ENCODE measurements at places on chromosomes 2 and 18.
A peak's percentile ranks its signal among the peaks of the same experiment; 100 is the strongest.

DNA sequence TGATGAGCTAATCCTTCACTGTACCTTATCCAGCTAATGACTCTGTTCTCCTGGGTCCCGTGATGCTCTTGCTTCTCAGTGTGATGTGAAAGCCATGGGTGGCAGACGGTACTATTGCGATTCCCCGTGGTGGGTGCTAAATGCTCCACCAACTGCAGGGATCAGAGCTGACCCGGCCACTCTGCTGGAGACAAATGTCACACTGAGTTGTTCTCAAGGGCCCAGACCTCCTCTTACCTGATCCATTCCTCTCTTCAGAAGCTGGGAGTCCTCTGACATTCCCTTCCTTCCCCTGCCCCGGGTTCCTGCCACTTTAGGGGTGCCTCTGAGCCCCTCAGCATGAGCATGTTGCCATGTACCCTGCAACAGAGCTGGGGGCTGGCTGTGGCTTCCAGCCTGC lies 105.1 kb downstream of the MAPK4 start:
- DNase-seq: no peak

- DNase-seq: no peak
Observed at GRCh38 chr2:127103243-127104165, 3.5 kb downstream of the BIN1 start.

GRCh38 chr2:166900700-166901099 lies 12.4 kb downstream of the XIRP2 start:
- DNase-seq: peak; percentile 43

GRCh38 chr2:14355102-14355501 lies 277.4 kb upstream of the LRATD1 start:
- DNase-seq: no peak

GRCh38 chr2:210663631-210664089 lies 107.3 kb downstream of the CPS1 start:
- DNase-seq: no peak

DNA sequence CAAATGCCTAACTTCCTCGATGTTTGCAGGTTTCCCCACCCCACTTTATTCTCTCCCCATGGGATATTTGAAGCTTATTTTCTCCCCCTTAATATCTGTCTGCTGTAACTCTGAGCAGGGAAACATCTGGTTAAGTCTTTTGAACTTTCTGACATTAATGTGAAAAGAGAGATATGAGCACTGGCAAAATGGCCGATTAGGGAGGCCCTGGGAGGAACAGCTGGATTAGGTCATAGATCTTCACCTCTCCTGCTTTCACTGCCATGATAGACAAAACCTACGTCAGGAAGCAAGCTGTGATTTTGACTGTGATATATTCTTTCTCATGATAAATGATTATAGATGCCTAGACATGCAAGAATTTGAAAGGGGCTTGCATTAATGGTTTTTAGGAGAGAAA lies 43.6 kb downstream of the LYPD6B start:
- no peak for DNase-seq

DNA sequence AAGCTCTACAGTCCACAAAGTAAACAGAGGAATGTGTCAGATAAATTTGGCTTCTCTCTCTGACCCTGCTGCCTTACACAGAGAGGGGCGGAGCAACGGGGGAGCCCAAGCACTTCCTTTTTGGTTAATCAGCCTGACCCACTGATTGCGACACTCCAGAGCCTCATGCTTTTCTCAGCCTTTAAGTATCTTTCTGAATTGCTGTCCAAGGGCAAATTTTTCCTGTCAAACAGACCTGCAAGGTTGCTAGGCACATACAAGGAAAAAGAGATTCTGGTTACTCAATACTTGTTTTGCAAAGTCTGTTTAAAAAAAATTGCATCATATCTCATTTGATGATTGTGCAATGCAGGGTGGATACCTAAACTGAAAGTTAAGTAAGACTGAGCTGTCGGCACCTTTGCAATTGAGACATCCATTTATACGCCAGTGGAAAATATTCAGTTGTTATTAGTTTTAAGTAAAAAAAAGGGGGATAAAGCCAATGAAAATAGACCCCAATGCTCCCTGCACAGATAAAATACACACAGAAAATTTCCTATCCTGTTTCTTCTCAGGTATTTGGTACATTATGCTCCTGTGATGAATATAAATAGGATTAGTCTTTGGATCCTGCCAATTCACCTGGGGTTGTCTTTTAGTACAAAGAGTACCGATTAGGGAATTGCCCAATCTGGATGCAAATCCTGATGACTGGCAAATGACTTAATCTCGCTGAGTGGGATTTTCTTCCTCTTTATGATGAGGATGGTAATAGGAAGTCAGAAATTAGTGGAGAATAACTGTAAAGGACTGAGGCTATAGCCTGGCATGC lies 260.2 kb upstream of the TRIB2 start:
- no peak for DNase-seq

- no peak for DNase-seq
Observed at GRCh38 chr2:167925758-167926157, 321.6 kb downstream of the STK39 start.

GRCh38 chr2:11716689-11717321 lies 29.6 kb upstream of the LPIN1 start:
- DNase-seq: no peak

DNA sequence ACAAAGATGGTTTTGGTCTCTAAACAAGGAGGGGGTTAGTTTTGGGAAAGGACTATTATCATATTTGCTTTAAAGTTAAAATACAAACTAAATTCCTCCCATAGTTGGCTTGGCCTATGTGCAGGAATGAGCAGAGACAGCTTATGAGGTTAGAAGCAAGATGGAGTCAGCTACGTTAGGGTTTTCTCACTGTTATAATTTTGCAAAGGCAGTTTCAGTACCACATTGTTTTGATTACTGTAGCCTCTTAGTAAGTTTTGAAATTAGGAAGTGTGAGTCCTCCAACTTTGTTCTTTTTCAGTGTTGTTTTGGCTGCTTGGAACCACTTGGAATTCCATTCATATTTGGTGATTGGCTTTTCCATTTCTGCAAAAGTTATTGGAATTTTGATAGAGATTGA lies 23.4 kb downstream of the LCLAT1 start:
- no peak for DNase-seq

DNA sequence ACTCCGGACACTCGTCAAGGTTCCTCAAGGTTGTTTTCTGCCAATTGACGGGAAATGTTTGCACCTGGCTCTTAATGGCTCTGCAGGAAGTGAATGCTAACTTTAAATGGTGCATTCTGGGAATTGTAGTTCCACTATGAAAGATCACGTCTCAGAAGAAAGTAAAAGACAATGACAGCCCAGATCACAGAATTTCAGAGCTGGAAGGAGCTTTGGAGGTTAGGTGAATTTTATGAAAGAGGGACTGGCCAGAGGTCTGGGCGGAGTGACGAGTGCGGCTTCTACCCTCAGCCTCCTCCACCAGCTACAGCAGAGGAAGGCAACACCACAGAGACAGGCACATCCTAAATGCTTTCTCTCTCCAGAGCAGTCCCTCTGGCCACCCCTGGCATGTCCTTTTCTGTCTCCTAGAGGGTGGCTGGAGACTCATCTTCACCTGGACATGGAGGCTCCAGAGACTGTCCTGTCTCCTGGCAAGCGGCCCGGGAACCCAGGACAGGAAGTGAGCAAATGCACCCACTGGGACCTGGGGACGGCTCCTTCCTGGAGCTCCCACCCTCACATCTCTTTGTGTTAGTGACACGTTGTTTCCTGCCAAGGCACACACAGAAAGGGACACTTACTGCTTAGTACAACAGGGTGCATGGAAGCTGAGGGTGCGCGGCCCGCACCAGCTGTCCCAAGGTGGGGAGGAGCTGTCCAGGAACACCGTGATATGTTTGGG lies 19.4 kb downstream of the THAP4 start:
- peak; percentile 68 for DNase-seq

GRCh38 chr2:239298116-239298804 lies 102.6 kb downstream of the HDAC4 start:
- DNase-seq: peak; percentile 97

GRCh38 chr2:14358339-14358738 lies 274.2 kb upstream of the LRATD1 start:
- DNase-seq: no peak

DNA sequence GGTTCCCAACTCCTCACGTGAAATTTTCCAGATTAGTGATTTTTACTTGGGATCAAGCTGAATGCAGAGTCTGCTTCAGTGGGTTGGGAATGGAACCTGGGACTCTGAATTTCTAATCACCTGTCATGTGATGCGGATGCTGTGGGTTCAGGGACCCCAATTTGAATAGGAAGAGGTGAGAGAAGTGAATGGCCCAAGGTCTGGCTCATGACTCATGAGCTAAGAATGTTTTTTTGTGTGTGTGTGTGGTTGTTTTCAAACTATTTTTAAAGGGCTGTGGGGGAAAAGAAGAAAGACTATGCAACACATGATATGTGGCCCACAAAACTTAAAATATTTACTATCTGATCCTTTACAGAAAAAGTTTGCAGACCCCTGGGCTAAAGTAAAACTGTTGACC lies 108.5 kb upstream of the CYRIA start:
- DNase-seq: no peak

GRCh38 chr2:239047420-239047819 lies 199.5 kb downstream of the TWIST2 start:
- no peak for DNase-seq

- no peak for DNase-seq
Observed at GRCh38 chr2:235278771-235279355, 215.0 kb upstream of the AGAP1 start.

DNA sequence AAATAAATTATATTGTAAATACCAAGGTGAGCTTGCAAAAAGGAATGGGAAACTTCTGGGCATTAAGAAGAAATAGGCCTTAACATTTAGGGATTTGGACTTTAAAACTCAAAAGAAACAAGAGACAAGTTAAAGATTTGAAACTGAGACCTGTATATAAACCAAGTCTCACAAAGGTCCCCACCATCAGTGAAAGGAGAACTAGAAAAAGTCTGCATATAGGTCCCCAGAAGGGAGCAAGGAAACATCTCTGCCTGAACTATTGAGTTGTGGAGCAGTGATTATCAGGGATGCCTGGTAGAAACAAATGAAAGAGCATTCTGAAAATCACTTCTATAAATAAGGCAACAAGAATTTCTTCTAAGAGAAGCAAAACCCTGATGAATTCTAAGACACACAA lies 30.5 kb upstream of the ITGAV start:
- DNase-seq: no peak

DNA sequence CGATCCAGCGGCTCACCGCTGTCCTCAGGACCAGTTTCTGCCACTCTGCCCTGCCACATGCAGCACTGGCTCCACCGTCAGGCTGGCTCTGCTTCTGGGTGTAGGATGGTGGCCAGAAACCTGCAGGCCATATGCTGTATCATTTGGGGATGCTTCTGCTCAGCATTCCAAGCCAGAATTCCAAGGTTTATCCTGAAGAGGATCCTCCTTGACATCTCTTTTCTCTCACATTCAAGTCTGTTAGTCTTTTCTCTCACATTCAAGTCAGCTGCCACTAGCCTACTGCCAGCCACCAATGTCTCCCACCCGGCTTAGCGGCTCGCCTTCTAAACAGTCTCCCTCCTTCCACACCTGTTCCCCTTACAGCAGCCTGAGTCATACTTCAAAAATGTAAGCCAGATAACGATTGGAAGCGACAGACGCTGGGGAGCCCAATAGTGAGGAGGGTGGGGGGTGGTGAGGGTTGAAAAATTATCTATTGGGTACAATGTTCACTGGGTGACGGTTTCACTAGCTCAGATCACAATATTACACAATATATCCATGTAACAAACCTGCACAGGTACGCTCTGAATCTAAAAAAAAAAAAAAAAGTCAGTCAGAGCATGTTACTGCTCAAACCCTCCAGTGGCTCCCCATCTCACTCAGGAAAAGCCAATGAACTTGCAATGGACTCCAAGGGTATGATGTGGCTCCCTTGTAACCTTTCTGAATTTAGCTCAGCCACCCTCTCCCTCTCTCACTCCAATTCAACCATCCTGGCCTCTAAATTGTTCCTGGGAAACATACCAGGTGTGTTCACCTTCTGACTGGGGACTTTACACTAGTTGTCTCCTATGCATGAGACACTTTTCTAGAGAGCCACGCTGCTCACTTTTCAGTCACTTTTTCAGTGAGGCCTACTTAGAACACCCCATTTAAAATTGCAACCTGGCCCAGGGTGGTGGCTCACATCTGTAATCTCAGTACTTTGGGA lies 38.8 kb upstream of the SP3 start:
- DNase-seq: no peak

GRCh38 chr2:72263776-72264060 lies 116.1 kb upstream of the CYP26B1 start:
- no peak for DNase-seq

GRCh38 chr2:123839326-123839725 lies 185.8 kb upstream of the CNTNAP5 start:
- no peak for DNase-seq

GRCh38 chr2:15939556-15939853 lies 845 bp upstream of the MYCN start:
- DNase-seq: no peak

GRCh38 chr2:186995092-186995491 lies 146.1 kb upstream of the ZSWIM2 start:
- DNase-seq: no peak

DNA sequence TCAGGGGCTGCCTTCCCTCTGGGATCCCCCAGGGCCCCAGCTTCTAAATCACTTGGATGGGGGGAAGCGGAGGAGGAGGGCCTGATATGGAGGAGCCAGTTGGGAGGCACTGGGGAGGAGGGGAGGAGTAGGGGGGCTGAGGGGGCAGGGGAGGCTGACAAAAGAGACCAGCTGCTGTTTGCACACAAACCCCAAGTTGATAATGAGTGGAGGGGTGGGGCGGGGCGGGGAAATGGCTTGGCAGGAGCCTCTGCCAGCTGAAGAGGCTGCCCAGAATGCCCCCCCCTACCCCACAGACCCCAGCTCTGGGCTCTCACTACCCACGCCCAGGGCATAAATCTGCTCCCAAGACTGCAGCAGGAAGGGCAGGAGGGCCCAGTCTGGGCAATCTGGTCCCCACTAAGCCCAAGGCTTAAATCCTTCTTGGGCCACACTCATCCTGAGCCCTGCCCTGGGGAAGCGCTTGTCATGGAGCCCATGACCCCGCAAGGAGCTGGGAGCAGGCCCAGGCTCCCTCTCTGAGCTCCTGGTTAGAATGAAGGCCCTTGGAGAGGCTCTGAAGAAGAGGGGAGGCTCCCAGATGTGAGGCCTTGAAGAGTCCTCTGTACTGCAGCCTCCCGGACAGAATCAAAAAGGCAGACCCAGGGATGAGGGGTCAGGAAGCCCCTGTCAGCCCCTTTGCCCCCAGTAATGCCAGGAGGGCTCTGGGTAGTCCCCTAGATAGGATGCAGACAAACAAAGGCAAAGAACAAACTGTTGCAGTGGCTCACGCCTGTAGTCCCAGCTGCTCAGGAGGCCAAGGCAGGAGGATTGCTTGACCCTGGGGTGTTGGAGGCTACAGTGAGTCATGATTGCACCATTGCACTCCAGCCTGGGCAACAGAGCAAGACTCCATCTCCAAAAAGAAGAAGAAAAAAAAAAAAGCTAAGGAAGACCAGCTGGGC lies 24.8 kb upstream of the PTMA start:
- no peak for DNase-seq

- no peak for DNase-seq
Observed at GRCh38 chr2:11512431-11512830, 21.4 kb upstream of the GREB1 start.
